ENCODE measurements at places on chromosomes 12 and 14. TPM values are rescaled to one million over a fixed set of nuclear protein-coding genes. Genes with fewer than 3 reads are reported as not detected.

DNA sequence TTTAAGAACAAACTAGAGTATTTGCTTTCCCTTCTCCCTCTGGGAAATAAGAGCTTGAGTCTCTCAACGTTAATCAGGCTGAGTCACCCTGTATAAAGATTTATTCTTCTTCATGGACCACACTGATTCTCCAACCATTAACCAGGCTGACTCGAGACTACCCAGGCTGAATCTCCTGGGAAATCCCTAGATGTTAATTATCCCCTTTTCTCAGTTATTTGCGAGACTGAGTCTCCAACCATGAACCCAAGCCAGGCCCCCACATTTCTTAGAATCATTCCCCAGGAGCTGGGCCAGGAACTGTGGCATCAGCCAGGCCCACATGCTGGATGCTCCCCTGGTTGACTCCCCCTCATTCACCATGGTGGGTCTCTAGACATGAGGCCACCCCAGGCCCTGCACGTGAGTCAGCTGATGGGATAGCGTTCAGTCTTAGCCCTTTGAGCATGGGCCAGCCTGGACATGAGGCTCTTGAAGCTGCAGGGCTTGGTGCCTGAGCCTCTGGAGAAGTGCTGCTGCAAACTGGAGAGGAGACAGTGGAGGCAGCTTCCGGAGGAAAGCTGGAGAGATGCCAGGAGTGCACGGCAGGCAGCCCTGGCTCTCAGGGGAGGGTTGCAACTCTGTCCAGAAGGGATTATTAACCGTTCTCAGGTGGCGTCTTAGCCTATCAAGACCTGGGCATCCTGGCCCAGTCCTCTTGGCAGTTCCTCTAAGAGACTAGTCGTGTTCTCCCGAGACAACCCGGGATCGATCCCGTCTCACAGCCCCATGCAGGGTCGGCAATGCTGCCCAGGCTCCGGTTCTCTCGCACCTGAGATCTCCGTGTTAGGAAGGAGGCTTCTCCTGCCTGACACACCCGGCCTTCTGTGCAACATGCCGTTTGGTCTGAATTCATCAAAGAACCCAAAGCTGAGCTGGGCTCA, 296.6 kb downstream of the ADGRD1 start:
- DNase-seq: no peak

Gene GPRC5D
- 1.1 TPM for polyA plus RNA-seq

DNA sequence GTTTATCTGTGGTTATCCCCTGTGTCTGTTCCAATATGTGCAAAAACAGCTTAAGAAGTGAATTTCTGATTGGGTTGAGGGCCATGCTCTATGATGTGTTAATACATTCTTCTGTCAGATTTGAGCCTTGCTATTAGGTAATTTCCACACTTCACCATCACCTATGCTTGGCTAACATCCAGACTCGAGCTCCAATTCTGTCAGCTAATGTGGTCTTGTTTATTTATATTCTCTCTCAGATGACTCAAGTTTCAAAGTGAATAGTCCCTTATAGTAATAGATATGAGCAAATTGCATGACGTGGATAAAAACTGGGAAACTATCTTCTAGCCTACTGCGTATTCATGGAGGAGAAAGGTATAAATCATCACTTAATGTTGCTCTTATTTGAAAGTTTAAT, 451.3 kb downstream of the SNAPC1 start:
- DNase-seq: no peak

DNA sequence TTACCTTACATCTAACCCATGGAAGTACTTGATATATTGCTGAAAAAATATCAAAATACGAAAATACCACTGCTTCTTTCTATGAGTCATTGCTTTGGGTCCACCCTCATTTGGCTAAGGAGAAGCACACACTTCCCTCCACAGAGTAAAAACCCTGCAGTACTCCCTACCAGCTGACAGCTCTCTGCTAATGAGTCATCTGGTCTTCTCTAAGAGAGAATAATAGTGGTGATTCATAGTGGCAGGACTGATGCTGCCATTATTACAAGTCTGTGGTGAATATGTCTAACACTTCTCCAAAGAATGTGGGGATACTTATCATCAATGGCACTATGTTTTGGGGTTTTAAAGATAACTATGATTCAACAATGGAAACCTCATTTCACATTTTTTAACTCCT, 90.7 kb downstream of the PPFIA2 start:
- DNase-seq: no peak

Gene SLCO1C1
- 0.65 TPM for polyA plus RNA-seq

- DNase-seq: no peak
Measured at GRCh38 chr14:68906439-68906838, 72.7 kb downstream of the ACTN1 start.

Gene TAS2R31
- 2.2 TPM for polyA plus RNA-seq

DNA sequence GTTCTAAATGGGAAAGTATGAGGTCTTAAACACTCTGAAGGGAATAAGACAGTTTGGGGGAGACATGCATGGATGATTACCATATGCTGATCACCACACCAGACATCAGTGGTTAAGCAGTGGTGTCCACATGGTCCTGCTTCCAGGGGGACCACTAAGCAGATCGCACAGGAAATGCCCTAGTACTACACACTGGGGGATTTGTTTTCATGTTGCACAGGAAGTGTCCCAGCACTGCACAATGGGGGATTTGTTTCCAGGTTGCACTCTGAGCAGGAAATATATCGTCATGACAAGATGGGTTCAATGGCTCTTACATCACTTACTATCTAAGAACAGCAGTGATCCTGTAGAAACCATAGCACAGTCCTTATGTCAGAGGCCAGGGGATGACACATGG, 245.5 kb downstream of the BCL11B start:
- no peak for DNase-seq

- peak; percentile 32 for DNase-seq
Measured at GRCh38 chr12:53659011-53659551, 16.8 kb downstream of the ATP5MC2 start.

GRCh38 chr14:81440041-81440440, 39.9 kb upstream of the STON2 start:
- no peak for DNase-seq

DNA sequence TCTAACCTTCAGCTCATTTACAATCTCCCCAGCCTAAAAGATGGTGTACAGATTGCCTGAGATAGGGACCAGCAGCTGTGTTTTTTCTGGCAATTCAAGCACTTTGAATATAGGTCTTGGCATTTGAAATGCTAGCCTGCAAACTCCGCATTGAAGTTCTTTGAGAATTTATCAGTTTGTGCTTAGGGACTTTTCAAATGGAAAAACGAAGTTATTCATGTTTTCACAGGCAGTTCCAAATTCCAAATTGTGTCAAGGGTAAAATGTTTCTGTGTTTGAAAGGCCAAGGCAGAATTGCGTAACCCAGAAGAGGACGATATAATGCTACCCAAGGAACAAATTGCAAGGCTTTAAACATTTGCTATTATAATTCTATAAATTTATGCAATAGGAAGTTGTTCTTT, 168.9 kb upstream of the RASSF8 start:
- DNase-seq: no peak

- no peak for DNase-seq
Measured at GRCh38 chr14:99125616-99126431, 146.2 kb downstream of the BCL11B start.

Gene LALBA
- not detected for polyA plus RNA-seq

DNA sequence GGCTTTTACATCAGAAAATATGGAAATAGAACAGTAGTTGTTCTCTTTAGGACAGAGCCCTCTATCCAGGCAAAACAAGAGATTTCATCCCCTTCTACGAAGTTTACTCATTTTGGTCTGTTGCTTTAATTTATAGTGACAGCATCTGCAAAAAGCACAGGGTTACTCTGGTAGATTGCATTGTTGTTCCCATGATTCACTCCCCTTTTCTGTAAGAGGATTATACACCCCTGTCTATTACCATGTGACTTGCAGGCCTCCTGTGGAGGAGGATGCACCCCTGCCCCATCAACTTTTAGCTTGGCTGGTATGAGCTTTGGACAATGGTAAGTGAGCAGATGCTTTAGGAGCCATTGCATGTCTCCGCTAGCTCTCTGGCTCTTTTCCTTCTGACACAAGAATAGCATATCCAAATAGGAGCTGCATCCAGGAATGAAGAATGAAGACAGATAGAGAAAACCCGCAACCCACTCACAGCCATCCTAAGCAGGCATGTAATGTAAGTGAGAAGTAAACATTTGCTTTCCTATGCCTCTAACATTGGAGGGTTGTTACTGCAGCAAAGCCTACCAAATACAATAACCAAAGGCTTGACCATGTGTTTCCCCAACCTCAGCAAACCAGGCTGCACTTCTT, 304.2 kb downstream of the AKAP6 start:
- DNase-seq: no peak

DNA sequence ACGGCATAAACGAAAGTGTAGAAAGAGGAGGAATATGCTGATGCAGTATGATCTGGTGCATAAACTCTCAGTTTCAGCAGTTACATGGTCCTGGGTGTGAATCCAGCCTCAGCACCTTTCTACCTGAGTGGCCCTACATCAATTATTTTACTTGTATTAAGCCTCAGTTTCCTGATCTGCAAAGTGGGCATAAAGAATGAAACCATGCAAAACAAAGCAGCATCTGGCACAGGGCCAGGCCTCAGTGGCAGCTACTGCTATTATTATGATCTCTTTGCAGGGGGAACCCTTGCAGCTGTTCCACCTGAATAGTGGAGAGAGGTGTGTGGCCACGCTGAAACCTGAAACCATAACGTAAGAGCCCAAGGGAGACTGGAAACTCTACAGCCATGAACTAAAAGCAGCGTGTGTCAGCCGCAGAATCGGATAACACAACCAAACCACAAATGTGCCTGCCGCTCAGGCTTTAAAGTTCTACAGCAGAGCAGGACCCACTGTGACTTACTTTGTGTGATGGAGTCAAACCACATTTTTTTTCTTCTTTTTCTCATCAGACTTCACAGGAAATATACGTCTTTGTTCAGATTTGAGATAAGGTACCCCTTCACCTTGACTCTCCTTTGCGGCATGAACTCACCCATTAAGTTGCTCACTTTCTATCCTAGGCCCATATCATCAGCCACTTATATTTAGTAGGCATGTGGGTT, 29.2 kb upstream of the FOS start:
- DNase-seq: no peak

DNA sequence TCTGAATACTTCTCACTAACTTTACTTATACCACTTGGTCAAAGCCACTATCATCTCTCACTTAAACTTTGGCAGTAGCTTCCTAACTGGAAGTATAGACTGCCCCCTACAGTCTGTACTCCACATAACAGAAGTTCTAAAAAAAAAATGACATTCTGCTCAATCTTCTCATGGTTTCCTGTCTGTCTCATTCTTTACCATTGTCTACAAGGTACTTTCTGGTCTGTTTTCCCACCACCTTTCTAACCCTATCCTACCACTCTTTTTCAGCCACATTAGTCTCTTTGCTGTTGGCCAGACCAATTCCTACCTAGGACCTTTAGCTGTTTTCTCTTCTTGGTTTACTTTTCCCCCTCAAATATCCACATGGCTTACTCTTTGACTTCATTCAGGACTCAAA, 14.7 kb downstream of the CPSF6 start:
- no peak for DNase-seq

- no peak for DNase-seq
Measured at GRCh38 chr14:99133636-99134515, 138.1 kb downstream of the BCL11B start.

Gene CYP27B1
- 2.0 TPM for polyA plus RNA-seq

- no peak for DNase-seq
Measured at GRCh38 chr12:131919366-131920156, 9.5 kb upstream of the PUS1 start.

DNA sequence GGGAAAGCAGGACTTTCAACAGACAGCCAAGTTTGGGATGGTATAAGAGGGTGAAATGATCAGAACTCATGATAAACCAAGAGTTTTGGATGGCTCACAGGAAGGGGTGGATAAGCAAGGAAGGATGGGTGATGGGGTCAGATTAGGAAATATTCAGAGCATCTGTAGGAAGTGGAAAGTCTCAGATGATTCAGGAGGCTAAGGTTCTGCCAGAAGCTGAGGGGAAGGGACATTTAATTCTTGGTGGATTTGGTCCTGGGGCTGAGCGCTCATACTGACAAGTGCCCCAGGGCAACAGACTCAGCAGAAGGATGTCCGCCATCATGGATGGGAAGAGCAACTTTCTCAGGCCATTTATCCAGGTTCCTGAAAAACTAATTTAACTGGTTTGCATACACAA, 28.4 kb upstream of the BDKRB2 start:
- no peak for DNase-seq

Gene LYZ
- 19.5 TPM for polyA plus RNA-seq

DNA sequence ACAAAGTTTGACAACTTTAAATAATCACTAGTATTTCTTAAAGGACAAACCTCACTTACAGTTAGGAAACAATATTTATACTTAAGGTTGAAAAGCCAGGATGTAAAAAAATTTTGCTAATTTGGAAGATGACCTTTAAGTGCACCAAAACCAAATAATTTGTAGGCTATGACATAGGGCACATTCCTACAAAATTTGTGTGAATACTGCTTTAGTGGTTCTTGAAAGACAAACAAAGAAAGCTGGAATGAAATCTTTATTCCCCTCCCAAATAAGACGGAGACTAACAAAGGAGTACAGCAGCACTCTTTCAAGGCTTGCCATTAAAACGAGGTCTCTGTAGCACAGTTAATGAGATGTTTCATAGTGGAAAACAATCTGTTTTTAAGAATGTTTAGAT, 45.6 kb downstream of the MSRB3 start:
- DNase-seq: no peak

- DNase-seq: no peak
Measured at GRCh38 chr12:5889381-5890047, 55.5 kb downstream of the ANO2 start.

GRCh38 chr14:26323869-26324268, 274.0 kb downstream of the NOVA1 start:
- no peak for DNase-seq

DNA sequence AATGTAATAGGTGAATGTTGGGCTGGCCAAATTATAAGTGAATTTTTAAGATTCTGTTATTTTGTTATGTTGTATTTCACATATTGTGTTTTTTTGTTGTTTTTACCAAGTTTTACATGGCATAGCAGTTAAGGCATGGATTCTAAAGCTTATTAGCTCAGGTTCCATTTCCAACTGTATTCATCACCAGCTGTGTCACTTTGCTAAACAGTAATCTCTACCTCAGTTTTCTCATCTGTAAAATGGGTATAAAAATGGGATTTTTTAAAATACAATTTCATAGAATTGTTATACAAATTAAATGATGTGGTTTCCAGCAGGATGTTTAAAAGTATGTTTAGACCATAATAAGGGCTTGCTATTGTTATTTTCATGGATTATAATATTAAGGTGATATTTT, 512.2 kb downstream of the SLC16A7 start:
- no peak for DNase-seq

DNA sequence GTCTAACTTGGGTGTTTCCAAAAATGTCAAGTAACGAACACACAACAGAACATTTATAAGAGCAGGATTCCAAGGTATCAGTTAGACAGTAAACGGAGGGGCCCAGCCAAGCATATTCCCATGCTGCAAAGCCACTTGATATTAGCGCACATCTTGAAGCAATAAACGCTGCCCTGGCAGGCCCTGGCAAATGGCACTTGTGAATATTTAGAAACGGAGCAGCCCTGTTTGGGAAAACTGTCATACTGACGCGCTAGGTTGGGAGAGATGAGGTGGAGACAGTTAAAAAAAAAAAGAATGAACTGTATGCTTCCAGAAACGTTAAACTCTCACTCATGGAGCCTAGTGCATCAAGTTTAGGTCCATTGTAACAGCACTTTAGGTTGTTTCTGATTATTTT, 9.3 kb downstream of the DGLUCY start:
- DNase-seq: no peak

- no peak for DNase-seq
Measured at GRCh38 chr12:121001060-121001459, 15.2 kb downstream of the C12orf43 start.
